ENCODE measurements at places on chromosomes 6 and 20. TPM values are rescaled to one million over a fixed set of nuclear protein-coding genes. Genes with fewer than 3 reads are reported as not detected.

The SYNE1 gene
- 241 TPM for total RNA-seq

The LPA gene
- total RNA-seq, result not detected

The SAMD5 gene
- 2.8 TPM for total RNA-seq

The GPX5 gene
- not detected for total RNA-seq

The VSTM2L gene
- 1.4 TPM for total RNA-seq

The MUC21 gene
- total RNA-seq, result not detected

The UBE2C gene
- 17.3 TPM for total RNA-seq

The CYP39A1 gene
- 8.4 TPM for total RNA-seq

The HAO1 gene
- not detected for total RNA-seq

The LTB gene
- total RNA-seq, result not detected

The E2F1 gene
- 3.4 TPM for total RNA-seq

The ADTRP gene
- 1.9 TPM for total RNA-seq

The GRIK2 gene
- 0.32 TPM for total RNA-seq

The IFNGR1 gene
- total RNA-seq, result 88.5 TPM

The KIF25 gene
- not detected for total RNA-seq

The MMP24 gene
- 1.4 TPM for total RNA-seq
